ENCODE measurements at places on chromosomes 16 and 17.

GRCh38 chr17:77708936-77709335, 249.6 kb upstream of the TNRC6C start:
- DNase-seq = no peak

DNA sequence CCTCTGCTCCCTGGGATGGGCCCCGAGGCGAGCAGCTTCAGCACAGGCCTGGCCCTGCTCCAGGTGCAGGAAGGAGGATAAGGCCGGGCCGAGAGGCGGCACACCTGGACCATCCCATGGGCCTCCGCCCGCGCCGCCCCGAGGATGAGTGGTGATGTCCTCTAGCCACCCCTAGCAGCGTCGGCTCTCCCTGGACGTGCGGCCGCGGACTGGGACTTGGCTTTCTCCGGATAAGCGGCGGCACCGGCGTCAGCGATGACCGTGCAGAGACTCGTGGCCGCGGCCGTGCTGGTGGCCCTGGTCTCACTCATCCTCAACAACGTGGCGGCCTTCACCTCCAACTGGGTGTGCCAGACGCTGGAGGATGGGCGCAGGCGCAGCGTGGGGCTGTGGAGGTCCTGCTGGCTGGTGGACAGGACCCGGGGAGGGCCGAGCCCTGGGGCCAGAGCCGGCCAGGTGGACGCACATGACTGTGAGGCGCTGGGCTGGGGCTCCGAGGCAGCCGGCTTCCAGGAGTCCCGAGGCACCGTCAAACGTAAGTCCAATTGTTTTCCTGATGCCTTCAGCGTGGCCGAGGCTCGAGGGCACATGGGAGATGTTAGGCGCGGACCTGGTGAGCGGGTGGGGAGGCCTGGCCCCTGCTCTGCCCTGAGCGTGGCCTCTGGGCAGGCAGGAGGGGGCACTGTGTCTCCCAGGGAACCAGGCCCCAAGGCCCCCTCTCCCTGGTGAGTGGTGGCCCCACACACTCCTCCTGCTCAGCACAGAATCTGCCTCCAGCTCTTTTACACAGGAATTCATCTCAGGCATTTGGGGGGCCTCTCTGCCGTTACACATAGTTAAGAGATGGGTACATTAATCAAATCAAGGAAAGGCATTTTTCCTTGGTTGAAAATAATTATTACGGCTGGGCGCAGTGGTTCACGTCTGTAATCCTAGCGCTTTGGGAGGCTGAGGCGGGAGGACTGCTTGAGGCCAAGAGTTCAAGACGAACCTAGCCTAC, 855 bp downstream of the TMEM204 start:
- DNase-seq = peak; percentile 60

DNA sequence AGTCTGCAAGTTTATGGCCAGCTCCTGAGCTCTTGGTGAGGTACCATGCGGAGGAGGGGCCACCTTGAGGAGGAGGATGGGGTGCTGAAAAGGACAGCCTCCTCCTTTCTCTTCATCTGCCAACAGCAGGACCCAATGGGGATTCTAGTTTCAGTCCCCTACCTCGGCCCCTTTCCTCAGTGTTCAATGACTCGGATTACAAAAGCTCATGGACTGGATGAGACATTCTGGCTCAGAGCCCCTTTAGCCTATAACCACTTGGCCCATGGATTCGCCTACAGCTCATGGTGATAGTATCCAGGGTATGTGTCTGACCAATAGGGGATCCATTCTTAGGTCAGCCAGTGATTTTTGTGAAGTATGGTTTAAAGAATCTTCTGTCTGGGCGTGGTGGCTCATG, 8.5 kb upstream of the PIK3R6 start:
- DNase-seq = peak; percentile 6

DNA sequence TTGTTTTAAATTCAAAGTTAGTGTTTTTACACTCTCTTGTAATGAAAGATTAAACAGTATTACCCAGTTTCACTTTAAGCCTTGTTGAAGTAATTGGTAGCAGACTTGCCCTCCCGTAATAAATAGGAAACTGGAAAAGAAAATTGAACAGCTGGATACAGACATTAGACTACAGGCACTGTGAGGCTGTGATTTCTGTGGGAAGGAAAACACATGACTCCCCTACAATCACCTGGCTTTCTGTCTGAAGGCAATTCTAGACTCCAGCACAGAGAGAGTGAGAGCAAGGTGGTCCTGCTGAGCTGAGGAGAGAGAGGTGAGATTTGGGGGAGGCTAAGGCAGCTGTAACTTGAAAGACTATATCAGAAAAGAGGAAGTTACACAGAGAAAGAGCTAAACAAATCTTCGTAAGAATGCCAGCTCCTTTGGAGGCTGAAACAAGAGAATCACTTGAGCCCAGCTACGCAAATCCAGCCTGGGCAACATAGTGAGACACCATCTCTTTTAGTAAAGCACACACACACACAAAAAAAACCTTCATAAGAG, 57.8 kb upstream of the CDYL2 start:
- peak; percentile 1 for DNase-seq

GRCh38 chr16:47977802-47978201, 178.0 kb downstream of the ABCC12 start:
- DNase-seq = no peak

GRCh38 chr17:55086635-55087058, 118.1 kb downstream of the STXBP4 start:
- DNase-seq = peak; percentile 84

DNA sequence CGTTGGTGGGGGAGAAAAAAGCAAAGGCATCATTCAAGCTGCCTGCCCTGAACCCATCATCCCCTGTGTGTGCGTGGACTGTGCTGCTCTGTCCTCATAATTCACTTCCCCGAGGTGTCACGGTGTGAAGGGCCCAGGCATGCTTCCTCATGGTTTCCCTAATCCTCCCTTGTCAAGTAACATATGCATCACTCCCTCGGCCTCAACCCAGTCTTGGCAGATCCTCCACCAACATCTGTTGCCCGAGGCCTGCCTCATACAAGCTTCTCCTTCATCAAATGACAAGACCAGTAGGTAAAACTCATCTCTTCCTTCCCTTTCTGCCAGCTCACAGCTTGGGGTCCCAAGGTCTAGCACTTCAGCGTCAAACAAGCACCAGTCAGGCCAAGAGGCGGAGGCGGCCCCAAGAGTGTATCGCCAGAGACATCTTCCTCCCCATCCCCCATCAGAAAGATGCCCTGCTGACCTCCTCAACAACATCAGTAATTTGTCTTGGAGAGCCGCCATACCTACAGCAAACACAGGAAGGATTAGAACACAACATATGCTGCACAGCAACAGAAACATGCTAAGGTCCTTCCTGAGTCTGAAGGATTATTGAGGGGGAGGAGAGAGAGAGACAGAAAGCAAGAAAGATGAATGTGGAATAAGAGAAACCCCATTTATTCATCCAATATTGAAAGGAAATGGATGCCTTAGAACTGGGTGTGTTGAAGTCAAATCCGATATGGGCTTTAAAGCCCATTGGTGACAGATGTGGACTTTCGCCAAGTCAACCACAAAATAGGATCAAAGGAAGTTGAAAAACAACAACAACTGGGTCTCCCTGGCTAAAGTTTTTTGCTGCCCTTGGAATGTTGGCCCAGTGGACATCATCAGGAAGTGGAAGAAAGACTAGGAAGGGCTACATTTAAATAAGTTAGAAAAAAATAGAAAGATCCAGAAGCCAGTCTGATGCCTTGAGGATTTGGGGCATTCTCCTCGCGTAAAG, 38.4 kb downstream of the SOX9 start:
- peak; percentile 16 for DNase-seq

GRCh38 chr16:85523602-85524364, 89.3 kb upstream of the GSE1 start:
- no peak for DNase-seq

- no peak for DNase-seq
Measured at GRCh38 chr16:48580925-48581500, 29.0 kb downstream of the N4BP1 start.

DNA sequence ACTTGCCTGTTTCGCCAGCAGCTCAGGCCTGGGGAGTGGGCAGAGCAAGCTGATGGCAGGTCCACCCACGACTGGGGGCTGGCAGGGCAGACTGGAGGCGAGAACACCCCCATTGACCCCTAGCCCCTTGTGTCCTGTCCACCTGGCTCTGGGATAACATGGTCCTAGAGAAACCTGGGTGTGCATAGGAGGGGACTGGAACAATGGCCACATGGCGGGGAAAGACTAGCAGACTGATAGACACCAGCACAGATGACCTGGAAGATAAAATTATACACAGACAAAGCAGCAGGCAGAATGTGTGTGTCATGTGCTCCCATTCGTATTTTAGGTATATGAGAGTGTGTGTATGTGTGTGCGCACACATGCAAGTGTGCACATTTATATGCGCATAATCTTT, 23.5 kb downstream of the NUBP1 start:
- DNase-seq = no peak

DNA sequence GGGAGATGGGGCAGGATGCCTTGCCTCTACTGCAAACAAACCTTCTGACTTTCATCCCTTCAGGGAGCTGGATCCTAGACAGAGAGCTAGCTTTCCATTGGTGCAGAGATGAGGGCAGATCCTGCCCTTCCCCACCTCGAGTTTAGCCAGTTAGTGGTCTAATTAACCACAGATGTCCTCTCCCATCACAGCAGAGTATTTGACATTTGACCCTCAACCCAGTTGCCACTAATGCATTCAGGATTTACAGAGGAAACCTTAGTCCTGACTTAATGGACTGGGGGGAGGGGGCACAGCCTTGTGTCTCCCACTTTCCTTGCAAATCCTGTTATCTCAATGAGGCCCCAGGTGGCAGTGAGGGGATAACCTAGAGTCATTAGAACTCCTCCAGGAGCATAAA, 10.2 kb downstream of the PIP4K2B start:
- peak; percentile 19 for DNase-seq

- DNase-seq = peak; percentile 78
Measured at GRCh38 chr16:28317040-28317880, 24.9 kb downstream of the SBK1 start.

- DNase-seq = no peak
Measured at GRCh38 chr17:67449065-67449464, 72.0 kb downstream of the PITPNC1 start.

DNA sequence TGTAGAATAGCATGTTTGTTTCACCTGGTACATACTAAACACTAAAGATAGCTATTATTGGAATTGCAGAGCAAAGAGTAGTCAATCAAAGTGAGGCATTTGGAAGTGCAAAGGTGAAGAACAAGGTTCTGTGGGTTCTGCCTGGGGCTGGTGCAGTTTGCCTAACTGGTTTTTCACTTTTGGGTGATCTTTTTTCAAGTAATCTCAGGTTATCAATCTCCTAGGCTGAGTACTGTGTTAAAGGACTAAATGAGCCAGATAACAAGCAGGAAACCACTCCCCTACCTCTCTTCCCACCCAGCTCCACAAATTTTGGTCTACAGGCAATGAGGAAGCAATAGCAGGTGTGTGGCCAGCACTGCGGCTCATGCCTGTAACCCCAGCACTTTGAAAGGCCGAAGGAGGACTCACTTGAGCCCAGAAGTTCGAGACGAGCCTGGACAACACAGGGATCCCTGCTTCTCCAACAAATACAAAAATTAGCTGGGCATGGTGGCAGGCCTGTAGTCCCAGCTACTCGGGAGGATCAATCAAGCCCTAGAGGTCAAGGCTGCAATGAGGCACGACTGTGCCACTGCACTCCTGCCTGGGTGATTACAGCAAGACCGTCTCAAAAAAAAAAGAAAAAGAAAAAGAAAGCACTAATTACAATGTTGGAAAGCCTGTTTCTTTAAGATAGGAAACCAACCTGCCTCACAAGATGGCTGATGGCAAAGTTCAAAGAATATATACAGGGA, 2.0 kb upstream of the NTAN1 start:
- DNase-seq = no peak

GRCh38 chr17:55496094-55496881, 15.0 kb downstream of the SMIM36 start:
- DNase-seq = peak; percentile 48

DNA sequence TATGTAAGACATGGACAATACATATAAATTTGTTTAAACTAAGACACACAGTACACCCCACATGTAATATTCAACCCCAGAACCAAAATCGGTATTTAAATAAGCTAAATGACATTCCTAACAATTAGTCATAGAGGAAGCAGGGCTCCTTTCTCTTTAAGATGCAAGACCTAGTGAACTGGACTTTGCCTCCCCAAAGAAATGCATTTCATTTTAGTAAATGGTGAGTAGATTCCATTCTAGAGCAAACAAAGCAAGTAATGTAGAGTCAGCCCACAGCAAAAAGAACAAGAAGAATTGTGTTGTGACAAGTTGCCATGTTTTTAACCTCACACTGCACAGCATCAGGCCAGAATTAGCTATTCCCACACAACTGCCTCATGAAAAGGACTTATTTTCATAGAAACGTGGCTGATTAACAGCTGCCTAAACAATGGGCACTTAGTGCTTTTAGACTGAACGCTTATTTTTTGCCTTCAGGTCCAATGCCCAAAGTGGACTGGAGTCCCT, 14.4 kb downstream of the DNAJC7 start:
- peak; percentile 37 for DNase-seq

- peak; percentile 50 for DNase-seq
Measured at GRCh38 chr17:75152922-75153779, 1.2 kb downstream of the JPT1 start.

GRCh38 chr16:84507011-84507982, 2.8 kb upstream of the MEAK7 start:
- DNase-seq = no peak

- no peak for DNase-seq
Measured at GRCh38 chr16:48295488-48296281, 48.3 kb upstream of the ABCC11 start.

DNA sequence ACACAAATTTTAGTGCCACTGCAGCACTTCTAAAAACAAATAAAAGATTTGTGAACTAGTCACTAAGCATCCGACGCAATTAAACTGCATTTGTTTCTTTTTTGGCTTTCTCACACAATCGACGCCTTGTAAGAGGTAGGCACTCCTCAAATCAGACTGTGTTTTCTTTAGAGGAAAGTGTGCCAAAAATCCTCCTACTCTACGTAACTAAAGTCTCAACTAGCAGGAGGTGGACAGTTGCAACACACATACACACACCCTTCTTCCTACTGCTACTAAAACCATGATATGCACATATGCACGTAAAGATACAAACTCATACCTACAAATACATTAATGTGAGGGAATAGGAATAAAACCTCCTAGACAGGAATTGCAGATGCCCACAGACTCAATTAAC, 844.7 kb upstream of the SOX9 start:
- no peak for DNase-seq

DNA sequence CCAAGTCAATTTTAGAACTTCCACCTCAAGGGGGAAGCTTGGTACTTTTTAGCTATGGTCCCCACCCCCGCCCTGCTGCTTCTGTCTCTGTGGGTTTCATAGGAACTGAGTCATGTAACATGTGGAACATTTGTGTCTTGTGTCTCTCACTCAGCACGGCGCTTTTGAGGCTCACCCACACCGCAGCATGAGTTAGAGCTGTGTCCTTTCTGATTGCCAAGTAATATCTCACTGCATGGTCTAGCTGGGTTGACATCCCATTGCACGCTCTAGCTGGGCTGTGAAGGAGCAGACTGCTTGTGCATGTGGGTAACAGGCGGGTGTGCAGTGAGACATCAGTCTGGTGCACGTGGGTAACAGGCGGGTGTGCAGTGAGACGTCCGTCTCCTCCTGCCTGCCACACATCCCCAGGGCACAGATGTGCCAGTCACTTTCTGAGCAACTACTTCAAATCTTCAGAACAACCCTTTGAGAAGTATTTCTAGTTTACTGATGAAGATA, 26.4 kb upstream of the SLC7A5 start:
- DNase-seq = peak; percentile 39

All from adipocyte (in vitro differentiated cells).